RKO (cell line): ENCODE measurements at places on chromosomes 4 and X.

DNA sequence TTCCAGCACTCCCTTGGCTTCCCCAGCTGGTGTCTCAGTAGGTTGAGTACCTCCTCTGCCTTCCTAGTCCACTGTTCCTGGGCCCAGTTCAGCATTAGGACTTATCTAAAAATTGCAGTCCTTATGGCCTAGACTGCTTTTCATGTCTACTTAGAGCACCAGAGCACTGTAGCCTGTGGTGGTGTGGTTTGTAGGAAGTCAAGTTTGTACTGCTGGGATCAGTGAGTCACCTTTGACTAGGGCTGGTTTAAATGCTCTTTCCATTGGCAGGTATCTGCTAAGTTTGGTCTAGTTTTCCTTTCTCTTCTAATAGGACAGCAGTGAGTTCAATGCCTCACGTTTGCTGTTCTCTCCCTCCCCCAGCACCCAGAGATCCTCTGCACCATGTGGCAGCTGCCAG is 233.6 kb upstream of the WDFY3 start:
- DNase-seq: no peak

- no peak for DNase-seq
Observed at GRCh38 chr4:47427935-47428334, 35.6 kb downstream of the COMMD8 start.

- DNase-seq: peak; percentile 43
Observed at GRCh38 chr4:125728568-125728967, 413.8 kb downstream of the FAT4 start.

DNA sequence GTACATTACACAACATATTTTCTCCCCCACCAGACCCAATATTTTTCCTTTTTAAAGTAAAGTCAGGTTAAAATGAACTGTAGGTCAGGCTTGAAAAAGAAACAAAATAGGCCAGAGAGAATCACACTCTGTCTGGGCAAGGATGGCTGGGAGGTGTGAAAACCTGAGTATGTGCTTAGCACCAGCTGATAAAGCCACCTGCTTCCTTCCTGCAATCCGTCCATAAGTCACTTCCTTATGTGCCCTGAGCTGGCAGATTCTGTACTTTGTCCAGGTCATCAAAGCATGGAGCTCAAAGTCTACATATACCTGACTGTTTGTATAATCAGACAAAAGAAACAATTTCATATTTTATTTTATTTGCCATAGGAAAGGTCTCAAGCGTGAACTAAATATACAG is 37.7 kb downstream of the ANTXR2 start:
- no peak for DNase-seq

GRCh38 chr4:119525771-119526712 is 102.6 kb downstream of the PDE5A start:
- no peak for DNase-seq

- no peak for DNase-seq
Observed at GRCh38 chr4:3176367-3177229, 72.4 kb upstream of the MSANTD1 start.

- DNase-seq: no peak
Observed at GRCh38 chr4:83605744-83606172, 69.8 kb downstream of the GPAT3 start.

DNA sequence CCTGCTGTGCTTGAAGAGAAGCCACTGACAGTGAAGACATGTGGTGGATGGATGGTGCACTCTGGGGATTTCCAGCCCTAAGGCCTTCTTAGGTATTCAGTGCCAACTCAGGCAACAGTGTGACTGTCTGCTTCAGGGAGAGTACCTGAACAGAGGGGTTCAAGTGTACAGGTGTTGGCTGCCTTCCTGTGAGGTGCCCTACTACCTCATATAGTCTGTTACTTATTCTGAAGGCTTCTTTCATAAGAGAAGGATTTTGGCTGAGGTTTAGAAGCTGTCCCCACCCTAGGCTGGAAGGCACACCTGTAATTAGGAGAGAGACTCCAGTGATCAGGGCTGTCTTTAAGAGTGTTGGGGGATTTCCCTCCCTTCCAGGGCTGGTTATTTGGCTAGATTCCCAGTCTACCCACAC is 1.8 kb downstream of the FTHL17 start:
- DNase-seq: no peak

DNA sequence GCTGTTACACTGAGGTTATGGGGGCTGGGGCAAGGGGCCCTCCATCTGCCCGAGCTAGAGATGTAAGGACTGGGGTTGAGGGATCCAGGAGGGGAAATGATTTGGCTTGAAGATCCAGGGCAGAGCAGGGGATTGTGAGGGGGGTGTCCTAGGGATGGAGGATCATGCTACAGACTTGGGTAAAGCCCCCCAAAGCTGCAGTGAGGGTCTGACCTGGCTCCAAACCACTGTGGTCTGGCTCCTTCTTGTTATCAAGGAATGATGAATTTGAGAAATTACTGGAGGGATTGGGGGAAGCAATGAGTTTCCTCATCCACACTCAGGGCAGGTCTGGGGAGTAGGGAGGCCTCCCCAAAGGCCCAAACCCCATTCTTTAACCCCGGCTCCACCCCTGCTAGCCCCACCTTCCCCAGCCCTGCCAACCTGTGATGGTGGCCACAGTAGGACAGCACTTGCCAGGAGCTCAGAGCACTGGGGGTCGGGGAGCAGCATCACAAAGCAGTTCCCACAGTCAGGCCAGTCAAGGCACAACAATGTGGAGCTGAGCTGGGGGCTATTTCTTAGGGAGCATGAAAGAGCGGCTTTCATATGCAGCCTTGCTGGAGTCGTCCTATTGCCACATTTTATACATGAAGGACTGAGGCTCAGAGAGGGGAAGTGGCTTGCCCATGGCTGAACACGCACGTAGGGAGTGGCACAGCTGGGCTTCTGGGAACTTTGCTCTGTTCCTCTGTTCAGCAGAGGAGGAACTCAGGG is 165.5 kb downstream of the EFNB1 start:
- DNase-seq: no peak

GRCh38 chr4:5019274-5019673 is at the start of gene CYTL1:
Gene CYTL1 (minus strand): TSS chr4:5019458. CDS start chr4:5019445, 13 bp downstream.
- DNase-seq: no peak

DNA sequence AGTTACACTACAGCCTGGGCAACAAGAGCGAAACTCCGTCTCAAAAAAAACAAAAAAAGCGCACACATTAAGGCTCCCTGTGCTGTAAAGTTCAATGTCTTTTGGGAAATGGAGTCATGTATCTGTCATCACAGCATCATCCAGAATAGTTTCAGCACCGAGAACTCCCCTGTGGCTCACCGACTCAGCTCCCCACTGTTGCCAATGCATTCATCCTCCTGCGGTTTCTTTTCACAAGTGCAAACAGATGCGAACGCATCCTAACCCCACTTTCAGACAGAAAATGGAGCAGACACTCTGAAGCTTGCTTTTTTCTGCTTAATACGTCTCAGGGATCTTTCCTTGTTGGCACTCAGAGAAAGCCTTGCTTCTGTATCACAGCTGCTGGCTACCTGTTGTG is 13.8 kb upstream of the SH3TC1 start:
- peak; percentile 40 for DNase-seq

- no peak for DNase-seq
Observed at GRCh38 chr4:5980436-5981155, 37.6 kb downstream of the C4orf50 start.

DNA sequence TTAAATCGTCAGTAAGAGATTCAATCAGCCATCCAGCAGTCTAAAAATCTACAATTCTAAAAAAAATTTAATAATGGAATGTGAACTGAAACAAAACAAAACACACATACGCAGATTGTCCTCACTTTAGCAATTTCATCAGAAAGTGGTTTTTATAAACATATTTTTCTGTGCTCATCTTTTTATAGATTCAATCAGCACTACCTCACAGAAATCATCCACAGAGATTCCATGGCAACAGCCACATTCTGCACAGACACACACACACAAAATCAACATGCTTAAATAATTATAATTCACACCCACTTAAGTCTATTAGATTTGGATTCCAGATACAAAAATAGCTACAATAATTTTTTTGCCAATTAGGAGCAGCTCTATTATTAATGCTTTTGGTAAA is 149.0 kb upstream of the KCNIP4 start:
- DNase-seq: no peak

DNA sequence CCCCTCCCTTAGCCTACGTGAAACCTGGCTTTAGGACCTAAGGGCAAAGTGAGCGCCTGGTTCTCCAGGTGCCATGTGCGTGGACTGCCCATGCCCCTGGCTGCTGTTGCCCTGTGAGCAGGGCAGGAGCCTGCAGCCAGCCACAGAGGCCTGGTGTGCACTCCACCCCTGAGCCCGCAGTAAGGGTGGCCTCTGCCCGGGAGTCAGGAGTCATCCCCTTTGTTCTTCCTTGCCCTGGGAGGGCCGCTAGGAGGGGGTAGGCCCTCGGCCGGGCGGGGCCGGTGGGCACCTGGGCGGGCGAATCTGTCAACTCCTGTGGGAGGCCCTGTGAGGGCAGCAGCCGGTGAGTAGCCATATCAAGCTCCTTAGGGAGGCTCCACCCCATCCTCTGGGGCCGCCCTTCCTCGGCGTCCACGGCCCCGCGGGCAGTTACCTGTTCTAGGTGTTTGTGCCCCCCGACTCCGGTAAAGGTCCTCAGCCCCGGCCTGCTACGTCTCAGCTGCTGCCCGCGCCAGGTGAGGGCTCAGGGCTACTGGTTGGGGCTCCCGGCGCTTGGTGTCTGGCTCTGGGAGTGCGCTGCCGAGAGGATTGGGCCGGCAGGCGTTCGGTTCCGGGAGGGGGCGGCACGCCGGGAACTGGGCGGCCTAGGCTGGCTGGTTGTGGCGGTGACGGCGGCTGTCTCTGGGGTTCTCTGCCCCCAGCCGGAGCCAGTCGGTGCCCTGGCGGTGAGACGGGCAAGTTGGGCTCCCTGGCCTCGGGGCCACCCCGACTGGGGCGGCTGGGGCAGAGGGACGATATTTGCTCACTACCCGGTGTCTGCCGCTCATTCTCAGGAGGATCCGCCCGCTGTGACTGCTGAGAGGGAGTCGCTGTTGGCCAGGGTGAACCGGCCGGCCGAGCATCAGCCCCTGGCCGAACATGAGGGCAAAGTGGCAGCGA is 1060.2 kb downstream of the TECRL start:
- DNase-seq: no peak

DNA sequence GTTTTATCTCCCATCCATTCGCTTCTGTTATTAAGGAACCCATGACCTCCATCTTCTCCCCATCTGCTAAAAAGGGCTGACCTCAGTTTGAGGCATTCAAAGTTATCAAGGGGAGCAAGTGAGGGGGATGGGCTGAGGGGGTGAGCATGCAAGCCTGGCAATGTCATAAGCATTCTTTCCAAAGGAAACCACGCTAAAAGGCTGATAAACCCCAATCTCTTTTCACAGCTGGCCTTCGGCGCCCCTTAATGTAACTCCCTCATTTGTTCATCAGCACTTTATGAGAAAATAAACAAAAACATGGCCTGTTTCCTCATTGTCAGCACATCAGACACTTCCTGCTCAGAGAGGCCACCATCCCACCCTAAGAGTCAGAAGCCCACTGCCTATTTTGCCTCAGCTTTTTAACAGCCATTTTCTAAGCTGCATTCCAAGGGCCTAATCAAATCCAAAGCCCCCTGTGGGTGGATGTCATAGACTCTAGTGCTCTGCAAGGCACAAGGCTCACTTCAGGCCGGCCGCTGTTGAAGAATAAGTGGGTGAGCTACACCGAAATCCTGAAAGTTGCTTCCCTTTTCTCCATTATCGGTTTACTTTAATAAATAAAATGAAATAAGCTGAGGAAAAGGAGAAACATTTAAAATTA is 92.0 kb upstream of the SRD5A3 start:
- DNase-seq: no peak

DNA sequence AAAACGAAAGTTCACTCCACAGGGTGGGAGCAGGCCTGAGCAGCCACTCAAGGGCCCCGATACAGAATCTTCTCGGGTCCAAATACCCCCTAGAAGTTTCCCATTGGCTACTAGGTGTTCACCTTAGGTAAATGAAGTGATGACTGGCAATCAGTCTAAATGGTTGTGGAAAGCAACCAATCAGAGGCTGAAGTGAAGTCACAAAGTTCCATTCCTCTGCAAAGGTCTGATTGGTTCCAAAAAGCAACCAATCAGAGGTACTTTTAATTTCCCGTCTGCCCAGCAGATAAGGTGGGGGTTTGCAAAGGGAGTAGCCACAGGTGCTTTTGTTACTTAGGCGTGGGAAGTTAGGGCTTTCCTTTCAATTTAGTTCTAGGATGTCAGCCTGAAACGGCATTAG is 58.2 kb upstream of the NKAP start:
- DNase-seq: no peak

GRCh38 chrX:129932821-129933321 is 26.9 kb downstream of the UTP14A start:
- peak; percentile 12 for DNase-seq

DNA sequence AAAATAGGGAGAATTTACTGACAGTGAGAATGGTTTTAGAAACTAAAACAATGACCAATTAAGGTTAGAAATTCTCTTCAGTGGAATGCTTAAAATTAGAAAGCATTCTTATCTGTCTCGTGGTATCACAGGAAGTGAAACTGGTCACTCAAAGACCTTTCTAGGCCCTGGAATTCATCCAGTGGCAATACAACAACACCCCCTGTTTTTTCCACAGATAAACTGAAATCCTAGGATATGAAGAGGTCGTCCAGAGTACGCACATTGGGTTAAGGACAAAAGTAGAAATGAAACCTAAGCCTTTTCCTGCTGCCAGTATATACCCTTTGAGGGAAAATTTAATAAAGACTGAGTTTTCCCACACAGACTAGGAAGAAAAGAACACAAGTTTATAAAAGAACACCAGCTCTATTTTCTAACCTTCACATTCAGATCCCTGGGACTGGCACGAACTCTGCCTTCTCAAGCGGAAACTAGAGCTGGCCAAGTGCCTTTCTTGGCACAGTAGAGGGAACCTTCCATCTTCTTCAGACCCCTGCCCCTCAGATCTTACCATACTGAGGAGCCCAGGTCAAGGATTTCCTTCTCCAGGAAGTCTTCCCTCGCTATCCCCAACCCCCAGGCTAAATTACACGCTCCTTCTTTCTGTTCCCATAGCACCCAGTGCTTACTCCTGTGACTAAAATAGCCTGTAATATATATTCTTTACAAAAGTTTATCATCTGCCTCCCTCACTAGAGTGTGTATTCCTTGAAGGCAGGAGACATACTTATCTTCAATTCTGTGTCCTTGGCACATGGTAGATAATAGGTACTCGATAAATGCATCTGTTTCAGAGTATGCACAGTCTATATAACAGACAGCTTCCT is 16.9 kb downstream of the LHFPL1 start:
- DNase-seq: no peak

DNA sequence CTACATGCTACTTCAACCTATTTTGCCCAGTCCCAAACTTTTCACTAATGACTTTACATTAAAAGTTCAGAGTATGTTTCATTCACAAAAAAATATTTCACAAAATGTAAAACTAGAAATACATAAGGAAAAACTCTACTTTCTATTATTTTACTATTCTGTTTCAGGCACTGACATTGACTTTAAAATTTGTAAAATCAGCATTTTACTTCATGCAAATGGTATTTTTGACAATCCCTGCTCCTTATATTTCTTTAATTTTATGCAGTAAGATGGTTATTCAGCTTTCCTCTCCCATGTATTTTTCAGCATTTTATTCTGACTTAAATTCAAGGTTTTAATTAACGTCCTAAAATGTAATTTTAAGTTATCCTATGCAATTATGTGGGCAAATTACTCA is 178.5 kb downstream of the COL25A1 start:
- DNase-seq: no peak

GRCh38 chr4:148239494-148239985 is 202.7 kb downstream of the NR3C2 start:
- DNase-seq: no peak
